ENCODE measurements at places on chromosomes 12 and 14. TPM values are rescaled to one million over a fixed set of nuclear protein-coding genes. Genes with fewer than 3 reads are reported as not detected.

SCNN1A gene
- total RNA-seq, result 85.5 TPM

KERA gene
- total RNA-seq, result not detected

- H3K4me3 ChIP-seq, result no peak overlapping the region
- DNase-seq, result no peak
- no peaks in the 10 kb centered on the region for H3K4me1 ChIP-seq
- no peaks in the 10 kb centered on the region for H3K27me3 ChIP-seq
- H3K27ac ChIP-seq, result no peak overlapping the region
- no peaks in the 10 kb centered on the region for H3K36me3 ChIP-seq
Observed at GRCh38 chr12:13386323-13387039, 190.0 kb downstream of the EMP1 start.

DNA sequence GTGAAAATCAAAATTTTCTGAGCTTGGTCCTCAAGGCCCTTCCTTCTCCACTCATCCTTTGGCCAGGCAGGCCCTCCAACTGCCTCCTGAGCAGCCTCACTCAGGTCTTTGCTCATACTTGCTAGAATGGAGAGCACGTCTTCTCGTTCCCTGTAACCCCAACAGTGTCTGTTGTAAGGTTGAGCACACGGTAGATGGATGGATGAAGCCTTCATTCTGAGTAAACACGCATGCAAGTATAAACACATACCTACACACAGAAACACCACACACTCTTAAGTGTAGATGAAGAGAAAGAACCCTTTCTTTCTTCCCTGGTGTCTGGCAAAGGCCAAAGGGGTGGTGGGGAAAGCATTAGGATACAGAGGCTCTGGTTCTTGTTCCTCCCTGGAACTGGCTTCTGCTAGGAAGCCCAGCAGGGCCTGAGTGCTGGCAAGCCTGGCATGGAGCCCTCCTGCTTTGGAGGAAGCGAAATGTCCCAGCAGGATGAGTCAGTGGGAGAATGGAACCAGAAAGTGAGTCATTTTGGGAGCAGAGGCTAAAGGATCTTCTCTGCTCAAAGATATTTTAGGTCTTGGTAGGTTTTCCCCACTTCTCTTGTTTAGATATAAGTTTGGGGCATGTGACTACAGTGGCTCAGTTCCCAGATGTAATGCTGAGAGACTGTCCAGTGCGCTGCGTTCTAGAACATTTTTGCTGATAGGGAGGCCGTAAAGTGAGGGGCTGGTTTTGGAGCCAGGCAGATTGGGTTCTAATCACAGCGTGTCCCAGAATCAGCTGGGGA is 127.4 kb downstream of the CACNA1C start:
- peaks cover 10% of the 10 kb centered on the region for H3K4me1 ChIP-seq
- no peak overlapping the region for H3K27ac ChIP-seq
- no peak overlapping the region for H3K4me3 ChIP-seq

GMPR2 gene
- 88.3 TPM for total RNA-seq

GRCh38 chr14:58151133-58152013 is 640 bp downstream of the ARMH4 start:
- peaks cover 14% of the 10 kb centered on the region for H3K27me3 ChIP-seq
- H3K4me1 ChIP-seq, result peaks cover 12% of the 10 kb centered on the region
- H3K4me3 ChIP-seq, result peak overlapping the region; percentile 92
- H3K27ac ChIP-seq, result no peak overlapping the region

CEBPE gene
- not detected for total RNA-seq

- H3K4me3 ChIP-seq, result no peak overlapping the region
- DNase-seq, result no peak
- no peaks in the 10 kb centered on the region for H3K36me3 ChIP-seq
- H3K4me1 ChIP-seq, result no peaks in the 10 kb centered on the region
- no peak overlapping the region for H3K27ac ChIP-seq
Observed at GRCh38 chr12:18798535-18799361, 60.8 kb downstream of the CAPZA3 start.

GRCh38 chr12:80582431-80582830 is 125.0 kb upstream of the MYF6 start:
- H3K36me3 ChIP-seq, result no peaks in the 10 kb centered on the region
- no peak overlapping the region for H3K27ac ChIP-seq
- DNase-seq, result no peak
- H3K4me1 ChIP-seq, result no peaks in the 10 kb centered on the region
- H3K4me3 ChIP-seq, result no peak overlapping the region
- no peaks in the 10 kb centered on the region for H3K27me3 ChIP-seq

- H3K4me3 ChIP-seq, result no peak overlapping the region
- no peak for DNase-seq
- no peak overlapping the region for H3K27ac ChIP-seq
- no peaks in the 10 kb centered on the region for H3K27me3 ChIP-seq
- H3K36me3 ChIP-seq, result no peaks in the 10 kb centered on the region
Observed at GRCh38 chr12:96421014-96421413, 20.8 kb upstream of the CDK17 start.

PCED1B gene
- 4.9 TPM for total RNA-seq

- no peaks in the 10 kb centered on the region for H3K27me3 ChIP-seq
- no peak overlapping the region for H3K27ac ChIP-seq
- H3K4me3 ChIP-seq, result no peak overlapping the region
- H3K36me3 ChIP-seq, result no peaks in the 10 kb centered on the region
- H3K4me1 ChIP-seq, result no peaks in the 10 kb centered on the region
Observed at GRCh38 chr12:115736360-115736759, 541.1 kb downstream of the MED13L start.

- H3K4me3 ChIP-seq, result no peak overlapping the region
- H3K27me3 ChIP-seq, result peaks cover 13% of the 10 kb centered on the region
- H3K27ac ChIP-seq, result no peak overlapping the region
- no peak for DNase-seq
- no peaks in the 10 kb centered on the region for H3K36me3 ChIP-seq
- peaks cover 10% of the 10 kb centered on the region for H3K4me1 ChIP-seq
Observed at GRCh38 chr14:56122301-56122700, 4.1 kb downstream of the PELI2 start.

RNF212B gene
- 1.2 TPM for total RNA-seq

DNA sequence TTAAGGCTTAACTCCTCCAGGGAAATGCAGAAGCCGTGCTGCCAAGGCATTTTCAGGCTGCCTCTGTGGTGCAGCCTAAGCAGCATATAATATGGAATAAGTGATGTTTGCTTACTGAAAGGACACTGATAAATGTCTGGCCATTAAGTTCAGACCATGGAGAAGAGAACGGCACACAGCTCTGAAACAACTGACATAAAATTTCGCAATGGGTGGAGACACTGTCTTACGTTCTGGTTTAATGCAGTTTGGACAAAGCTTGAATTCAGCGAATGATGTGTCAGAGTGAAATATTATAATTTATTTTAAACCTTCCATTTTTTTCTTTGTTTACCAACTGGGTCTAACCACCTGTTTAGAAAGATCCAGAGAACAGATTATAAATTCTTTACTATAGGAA is 27.2 kb upstream of the NRXN3 start:
- no peaks in the 10 kb centered on the region for H3K4me1 ChIP-seq
- H3K27me3 ChIP-seq, result no peaks in the 10 kb centered on the region

DNA sequence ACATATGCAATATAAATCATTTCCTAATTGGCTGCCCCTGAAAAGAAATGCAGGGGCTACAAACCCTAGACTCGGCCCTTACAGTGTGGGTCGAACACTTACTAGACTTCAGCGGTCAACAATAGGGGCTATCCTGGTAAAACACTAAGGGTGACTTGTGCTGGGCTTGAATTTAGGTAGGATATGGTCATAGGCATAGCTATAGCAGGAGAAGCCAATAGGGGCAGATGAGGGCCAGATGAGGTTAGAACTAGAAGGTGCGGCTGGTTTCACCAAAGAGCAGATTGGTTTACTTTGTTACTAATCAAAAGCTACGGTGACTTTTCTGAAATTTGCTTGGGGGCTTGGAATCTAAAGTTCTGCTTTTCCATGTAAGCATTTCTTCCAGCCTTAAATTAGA is 282.3 kb upstream of the DIO2 start:
- H3K4me1 ChIP-seq, result 0 out of 2 replicates have a peak, but pooled peaks cover 2% of the 10 kb centered on the region
- H3K36me3 ChIP-seq, result no peaks in the 10 kb centered on the region
- DNase-seq, result no peak

DNA sequence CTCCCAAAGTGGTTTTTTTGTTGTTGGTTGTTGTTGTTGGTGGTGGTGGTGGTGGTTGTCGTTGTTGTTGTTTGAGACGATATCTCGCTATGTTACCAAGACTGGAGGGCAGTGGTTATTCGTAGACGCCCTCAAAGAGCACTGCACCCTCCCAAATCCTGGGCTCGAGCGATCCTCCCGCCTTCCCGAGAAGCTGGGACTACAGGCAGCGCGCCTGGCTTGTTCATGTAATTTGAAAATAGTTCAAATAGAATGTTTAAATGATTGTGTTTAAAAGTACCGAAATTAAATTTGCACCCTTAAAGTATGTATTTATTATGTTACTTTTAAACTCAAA is 439 bp upstream of the ANAPC5 start:
- H3K4me1 ChIP-seq, result no peaks in the 10 kb centered on the region
- DNase-seq, result no peak
- H3K4me3 ChIP-seq, result peak overlapping the region; percentile 94
- H3K27me3 ChIP-seq, result no peaks in the 10 kb centered on the region

DNA sequence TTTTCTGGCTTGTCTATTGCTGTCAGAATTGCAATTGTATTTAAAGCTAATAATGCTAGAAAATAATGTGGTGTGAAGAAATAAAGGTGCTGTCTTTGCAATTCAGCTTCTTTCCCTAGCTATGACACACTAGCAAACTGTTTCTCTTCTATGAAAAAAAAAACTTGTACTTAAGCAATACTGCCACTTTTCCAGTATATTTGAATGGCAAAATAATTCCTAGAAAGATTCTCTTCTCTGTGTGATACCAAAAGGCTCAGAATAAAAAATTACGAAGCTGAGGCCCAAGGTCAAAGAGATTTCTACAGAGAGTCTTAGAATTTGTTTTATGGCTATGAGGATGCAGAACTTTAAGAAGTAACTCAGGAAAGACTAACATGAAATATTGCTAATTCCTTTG is 235.5 kb downstream of the ADAMTS20 start:
- no peaks in the 10 kb centered on the region for H3K36me3 ChIP-seq
- no peak for DNase-seq
- no peak overlapping the region for H3K27ac ChIP-seq
- no peaks in the 10 kb centered on the region for H3K4me1 ChIP-seq

WNT5B gene
- total RNA-seq, result 1.2 TPM

PPP1CC gene
- 350 TPM for total RNA-seq

All from H1 (cell line).